ENCODE measurements at places on chromosomes 5 and 9.

- no peak for DNase-seq
Measured at GRCh38 chr9:84125046-84125445, 144.4 kb downstream of the RMI1 start.

GRCh38 chr5:60148366-60148765, 254.8 kb upstream of the PDE4D start:
- no peak for DNase-seq

- no peak for DNase-seq
Measured at GRCh38 chr9:97752274-97752673, 55.1 kb upstream of the XPA start.

GRCh38 chr9:14400658-14400995, 86.7 kb upstream of the NFIB start:
- DNase-seq: peak; percentile 68

- peak; percentile 80 for DNase-seq
Measured at GRCh38 chr5:141811287-141812155, 66.7 kb downstream of the PCDH1 start.

- peak; percentile 60 for DNase-seq
Measured at GRCh38 chr5:177431317-177432142, 5.1 kb downstream of the GRK6 start.

- DNase-seq: no peak
Measured at GRCh38 chr9:80811003-80811402, 878.3 kb downstream of the TLE1 start.

All from cerebellar cortex (tissue), 1 donor.